Occipital lobe (tissue), 3 donors: ENCODE measurements at places on chromosomes 6 and 20. TPM values are rescaled to one million over a fixed set of nuclear protein-coding genes. Genes with fewer than 3 reads are reported as not detected.

GRCh38 chr6:1188199-1188598 lies 123.7 kb upstream of the FOXQ1 start:
- DNase-seq: no peak

GRCh38 chr20:3276680-3277015 lies 37.7 kb upstream of the SLC4A11 start:
- DNase-seq: no peak

- no peak for DNase-seq
These were observed 239.9 kb downstream of the HIVEP2 start for GRCh38 chr6:142705054-142705453.

DNA sequence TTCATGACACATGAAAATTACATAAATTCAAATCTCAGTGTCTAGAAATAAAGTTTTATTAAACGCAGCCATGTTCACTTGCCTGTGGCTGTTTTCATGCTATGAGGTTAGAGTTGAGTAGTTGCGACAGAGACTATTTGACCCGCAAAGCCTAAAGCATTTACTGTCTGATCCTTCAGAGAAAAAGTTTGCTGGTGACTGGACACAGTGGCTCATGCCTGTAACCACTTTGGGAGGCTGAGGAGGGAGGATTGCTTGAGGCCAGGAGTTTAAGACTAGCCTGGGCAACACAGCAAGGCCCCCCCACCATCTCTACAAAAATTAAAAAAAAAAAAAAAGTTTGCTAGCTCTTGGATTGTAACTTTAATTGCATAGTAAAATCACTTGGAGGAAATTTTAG lies 9.2 kb downstream of the SMIM28 start:
- DNase-seq: no peak

GRCh38 chr6:110034667-110035036 lies 56.5 kb downstream of the GPR6 start:
- no peak for DNase-seq

DNA sequence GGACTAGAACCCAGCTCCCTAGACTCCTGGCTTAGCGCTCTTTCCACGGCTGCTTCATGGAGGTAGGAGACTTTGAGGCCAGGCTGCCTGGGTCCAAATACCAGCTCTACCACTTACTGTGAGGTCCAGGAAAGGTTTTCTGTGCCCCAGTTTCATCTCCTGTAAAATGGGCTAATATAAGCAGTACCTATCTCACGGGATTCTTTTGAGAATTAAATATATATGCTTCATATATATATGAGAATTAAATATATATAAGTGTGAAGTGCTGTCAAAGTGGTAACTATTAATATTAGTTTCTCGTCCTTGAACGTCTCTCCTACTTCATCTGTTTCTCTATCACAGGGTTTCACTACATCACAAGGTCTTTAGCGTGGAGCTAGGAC lies 10.2 kb upstream of the LY6G5C start:
- no peak for DNase-seq

Gene CYP24A1
- total RNA-seq: not detected

DNA sequence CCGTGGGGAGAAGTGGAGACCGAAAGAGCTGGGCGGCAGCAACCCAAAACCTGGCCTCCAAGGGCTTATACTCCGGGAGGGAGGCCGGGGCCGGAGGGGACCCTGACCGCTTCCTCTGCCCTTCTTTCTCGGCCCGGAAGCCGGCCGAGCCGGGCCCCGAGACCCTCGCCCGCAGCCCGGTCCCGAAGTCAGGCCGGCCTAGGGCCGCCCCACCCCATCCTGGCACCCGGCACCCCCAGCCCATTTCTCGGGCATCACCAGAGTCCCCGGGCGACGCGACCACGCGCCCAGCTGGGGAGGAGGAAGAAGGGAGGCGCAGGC lies 572 bp upstream of the ZDHHC14 start:
- no peak for DNase-seq

DNA sequence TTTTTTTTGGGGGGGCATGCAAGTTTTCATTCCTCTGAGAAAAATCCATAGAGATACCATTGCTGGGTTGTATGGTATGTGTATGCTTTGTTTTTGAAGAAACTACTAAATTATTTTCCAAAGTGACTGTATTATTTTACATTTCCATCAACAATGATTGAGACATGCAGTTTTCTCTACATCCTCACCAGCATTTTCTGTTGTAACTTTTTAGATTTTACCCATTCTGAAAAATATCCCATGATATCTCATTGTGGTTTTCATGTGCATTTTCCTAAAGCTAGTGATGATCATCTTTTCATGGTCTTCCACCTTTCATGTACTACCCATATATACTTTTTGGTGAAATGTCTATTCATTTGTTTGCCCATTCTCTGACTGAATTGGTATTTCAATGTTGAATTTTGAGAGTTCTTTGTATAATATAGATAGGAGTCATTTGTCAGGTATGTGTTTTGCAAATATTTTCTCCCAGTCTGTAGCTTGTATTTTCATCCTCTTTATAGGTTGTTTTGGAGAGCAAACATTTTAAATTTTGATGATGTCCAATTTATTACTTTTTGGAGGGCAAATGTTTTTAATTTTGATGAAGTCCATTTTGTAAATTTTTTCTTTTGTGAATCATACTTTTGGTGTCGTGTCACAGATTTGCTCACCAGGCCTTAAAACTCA lies 827.5 kb upstream of the CITED2 start:
- DNase-seq: no peak

Gene NCOA6
- total RNA-seq: 60.8 TPM

DNA sequence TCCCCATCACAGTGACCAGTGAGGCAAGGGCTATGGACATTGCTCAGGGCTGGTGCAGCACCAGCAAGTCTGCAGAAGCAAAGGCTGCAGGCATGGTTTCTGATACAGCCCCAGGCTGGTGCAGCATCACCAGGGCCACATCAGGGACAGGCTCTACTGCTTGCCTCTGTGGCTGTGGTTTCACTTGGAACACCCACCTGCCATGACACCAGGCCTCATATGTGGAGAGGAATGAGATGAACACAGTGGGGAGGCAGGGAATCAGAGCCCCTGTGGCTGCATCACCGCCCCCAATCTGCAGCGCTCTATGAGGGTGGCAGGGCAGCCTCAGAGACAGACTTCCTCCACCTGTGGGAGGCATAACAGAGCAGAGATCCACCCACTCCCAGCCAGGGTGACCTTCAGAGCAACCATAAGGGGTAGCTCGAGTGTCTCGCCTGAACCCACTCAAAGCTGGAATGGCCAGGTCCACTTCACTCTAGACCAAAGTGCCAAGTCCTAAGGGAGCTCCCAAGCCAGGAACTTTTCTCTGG lies 7.9 kb downstream of the RING1 start:
- DNase-seq: no peak

- no peak for DNase-seq
These were observed 57.2 kb upstream of the TGM3 start for GRCh38 chr20:2238601-2239000.

DNA sequence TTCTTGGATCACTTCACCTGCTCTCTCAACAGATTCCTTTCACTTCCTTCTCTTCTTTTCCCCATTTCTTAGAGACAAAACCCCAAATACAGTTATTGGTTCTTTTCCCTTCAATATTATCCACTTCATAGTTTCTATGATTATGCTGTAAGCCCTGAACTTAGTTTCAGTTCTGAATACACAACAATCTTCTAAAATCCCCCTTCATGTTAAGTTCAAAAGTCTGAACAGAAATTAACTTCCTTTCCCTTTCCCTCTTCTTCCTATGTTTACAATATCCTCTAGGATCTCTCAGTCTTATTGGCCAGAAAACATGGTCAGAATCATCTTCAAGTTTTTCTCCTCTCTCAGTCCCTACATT lies 57.7 kb downstream of the OGFRL1 start:
- DNase-seq: no peak

- no peak for DNase-seq
These were observed 60.2 kb downstream of the MAFB start for GRCh38 chr20:40628877-40629276.

Gene IL17A
- total RNA-seq: not detected

Gene OR12D3
- total RNA-seq: not detected

DNA sequence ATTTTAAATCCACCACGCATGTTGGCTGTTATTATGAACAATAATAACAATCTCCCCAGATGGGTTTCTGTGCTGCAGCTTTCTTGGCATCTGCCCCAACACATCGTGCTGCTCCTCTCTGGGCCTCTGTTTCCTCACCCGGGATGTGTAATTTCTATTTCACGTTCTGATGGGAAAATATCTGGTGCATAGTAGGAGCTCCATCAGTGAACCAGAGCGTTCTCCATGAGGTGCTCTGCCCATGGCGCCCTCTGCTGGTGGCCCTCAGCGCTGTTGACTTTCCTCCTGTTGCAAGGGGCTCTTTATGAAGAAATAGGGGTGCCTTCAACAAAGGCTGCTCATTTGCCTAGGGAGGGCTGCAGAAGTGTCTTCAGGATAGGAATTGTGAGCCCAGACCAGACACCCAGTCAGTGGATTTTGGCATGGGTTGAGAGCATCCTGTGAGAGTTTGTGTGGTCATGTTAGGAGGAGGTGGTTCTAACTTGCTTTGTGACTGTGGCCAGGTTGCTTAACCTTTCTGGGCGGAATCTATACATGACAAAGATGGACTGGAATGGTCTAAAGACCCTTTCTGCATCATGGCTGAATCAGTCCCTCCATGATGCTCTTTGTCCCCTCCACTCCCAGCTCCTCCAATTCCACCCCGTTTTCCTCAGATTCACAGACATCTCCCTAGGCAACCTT lies 8.1 kb downstream of the SCRT2 start:
- peak; percentile 25 for DNase-seq

GRCh38 chr20:5933802-5934436 lies 16.4 kb downstream of the TRMT6 start:
- no peak for DNase-seq

DNA sequence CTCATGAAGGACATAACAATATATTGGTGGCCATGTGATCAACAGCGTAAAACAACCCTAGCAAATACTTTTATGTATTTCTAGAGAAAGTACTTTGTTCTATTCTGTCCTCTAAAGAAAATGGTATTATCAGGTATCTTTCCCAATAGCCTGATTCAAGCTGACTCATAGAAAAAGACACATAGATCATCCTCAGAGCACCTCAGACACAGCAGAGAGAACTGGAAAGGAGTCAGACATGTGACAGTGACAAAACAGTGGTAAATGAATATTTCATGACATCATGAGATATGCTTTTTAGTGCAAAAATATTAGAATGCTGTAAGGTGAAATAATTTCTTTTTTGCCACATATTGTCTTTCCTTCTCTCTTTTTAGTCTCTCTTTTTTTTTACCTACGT lies 1355.0 kb upstream of the MAP3K7 start:
- DNase-seq: no peak

Gene CLDN20
- not detected for total RNA-seq

- no peak for DNase-seq
These were observed 608.4 kb downstream of the EPHA7 start for GRCh38 chr6:92810913-92811312.

GRCh38 chr6:52420668-52421358 lies 671 bp downstream of the EFHC1 start:
- peak; percentile 31 for DNase-seq

Gene CHD6
- total RNA-seq: 52.6 TPM

DNA sequence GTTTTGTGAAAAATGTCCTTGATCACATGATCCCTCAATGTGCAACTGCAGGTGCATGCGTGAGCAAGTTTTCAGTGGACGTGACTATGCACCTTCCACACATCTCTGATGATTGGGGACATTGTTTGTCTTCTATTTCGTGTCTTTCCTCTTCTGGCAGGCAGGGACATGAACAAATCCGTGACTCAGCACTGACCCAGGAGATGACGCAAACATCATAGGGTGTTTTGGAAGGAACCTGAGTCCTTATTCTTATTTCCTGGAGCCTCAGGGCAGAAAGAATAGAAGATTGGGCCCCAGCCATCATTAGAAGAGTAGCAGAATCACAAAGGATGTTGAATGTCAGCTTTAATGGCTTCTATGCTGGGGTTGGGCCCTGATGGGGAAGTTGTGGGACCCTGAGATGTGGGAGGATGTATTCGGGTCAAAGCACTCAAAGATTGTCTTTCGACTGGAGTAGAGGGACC lies 11.9 kb upstream of the SIRPD start:
- DNase-seq: no peak

DNA sequence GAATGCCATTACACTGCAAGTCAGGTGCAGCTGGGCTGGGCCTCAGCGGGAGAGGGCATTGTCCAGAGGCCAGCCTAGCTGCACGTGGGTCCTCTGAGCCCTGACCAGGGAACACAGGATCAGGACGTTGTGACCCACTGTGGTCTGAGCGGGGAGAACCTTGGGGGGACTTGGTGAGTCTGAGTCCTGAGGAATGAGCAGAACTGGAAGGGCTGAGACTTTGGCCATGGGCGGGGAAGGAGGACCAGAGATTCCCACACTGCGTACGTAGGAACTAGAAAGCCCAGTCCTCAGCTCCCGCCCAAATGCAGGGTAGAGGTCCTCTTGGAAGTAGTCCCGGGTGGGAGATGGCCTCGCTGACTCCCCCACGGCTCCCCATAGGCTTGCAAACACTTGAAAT lies 42.5 kb downstream of the GABRR2 start:
- no peak for DNase-seq

GRCh38 chr20:21388566-21388965 lies 8.8 kb downstream of the NKX2-4 start:
- DNase-seq: no peak

Gene DNAH8
- total RNA-seq: under 0.01 TPM

Gene SLC17A9
- 0.16 TPM for total RNA-seq

Gene TCP11
- total RNA-seq: 0.31 TPM

Gene TGM3
- 0.16 TPM for total RNA-seq

GRCh38 chr6:13923527-13924145 lies 1.1 kb upstream of the RNF182 start:
- DNase-seq: no peak

Gene SAMD5
- total RNA-seq: 17.6 TPM

DNA sequence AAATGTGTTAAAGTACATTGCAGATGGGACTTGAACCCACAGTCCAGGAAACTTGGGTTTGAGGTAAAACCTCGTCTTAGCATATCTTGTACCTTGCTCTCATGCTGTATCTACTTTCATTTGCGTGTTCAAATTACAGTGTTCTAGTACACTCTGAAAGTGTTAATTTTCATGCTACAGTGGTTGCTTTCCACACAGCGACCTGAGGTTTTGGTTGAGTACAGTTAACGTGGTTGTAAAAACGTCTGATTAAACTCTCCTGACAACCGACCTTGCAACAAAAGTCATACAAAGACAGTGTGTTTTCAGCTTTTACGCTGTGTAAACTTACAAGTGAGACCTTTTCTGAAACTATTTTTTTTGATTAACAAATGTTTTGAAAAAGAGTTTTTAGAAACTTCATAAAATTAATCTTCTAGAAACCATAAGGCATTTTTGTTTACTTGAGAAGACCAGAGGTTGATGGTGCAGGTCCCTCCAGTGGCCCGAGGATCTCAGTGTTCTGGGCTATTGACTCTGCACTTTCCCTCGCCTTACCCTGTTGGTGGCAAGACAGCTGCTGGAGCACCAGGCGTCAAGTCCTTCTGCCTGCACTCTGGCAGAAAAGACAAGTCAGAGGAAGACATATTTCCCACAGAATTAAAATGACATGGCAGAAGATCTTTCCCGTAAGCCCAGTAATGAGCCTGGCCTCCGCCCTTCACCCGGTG lies 334.0 kb downstream of the THBS2 start:
- DNase-seq: no peak

GRCh38 chr20:4844751-4845465 lies 123.2 kb downstream of the PRND start:
- no peak for DNase-seq

GRCh38 chr20:31721408-31722256 lies 1.0 kb downstream of the BCL2L1 start:
- DNase-seq: no peak

- no peak for DNase-seq
These were observed 78.8 kb upstream of the ZNFX1 start for GRCh38 chr20:49356676-49357075.

- DNase-seq: no peak
These were observed 90.8 kb downstream of the GMPR start for GRCh38 chr6:16329233-16329632.

GRCh38 chr6:7216941-7217621 lies 95.9 kb downstream of the SSR1 start:
- DNase-seq: no peak

Gene SOX4
- total RNA-seq: 370 TPM
